ENCODE measurements at places on chromosomes 5 and 9.

GRCh38 chr9:19160085-19160484 is 32.8 kb upstream of the PLIN2 start:
- H3K27me3 ChIP-seq: no peaks in the 10 kb centered on the region
- H3K4me3 ChIP-seq: no peak overlapping the region
- no peak for DNase-seq
- H3K27ac ChIP-seq: no peak overlapping the region

- no peaks in the 10 kb centered on the region for H3K4me1 ChIP-seq
- peaks cover 1% of the 10 kb centered on the region for H3K36me3 ChIP-seq
- H3K4me3 ChIP-seq: no peak overlapping the region
- no peak overlapping the region for H3K27ac ChIP-seq
- no peaks in the 10 kb centered on the region for H3K27me3 ChIP-seq
Measured at GRCh38 chr5:140325486-140325885, 20.9 kb downstream of the HBEGF start.

GRCh38 chr9:14616188-14616982 is 76.8 kb downstream of the ZDHHC21 start:
- no peaks in the 10 kb centered on the region for H3K27me3 ChIP-seq
- peaks cover 4% of the 10 kb centered on the region for H3K36me3 ChIP-seq
- no peaks in the 10 kb centered on the region for H3K4me1 ChIP-seq

GRCh38 chr9:76756941-76757673 is 7.1 kb upstream of the PCA3 start:
- H3K4me3 ChIP-seq: no peak overlapping the region
- DNase-seq: no peak
- H3K27ac ChIP-seq: no peak overlapping the region
- H3K36me3 ChIP-seq: no peaks in the 10 kb centered on the region
- H3K4me1 ChIP-seq: peaks cover 33% of the 10 kb centered on the region

DNA sequence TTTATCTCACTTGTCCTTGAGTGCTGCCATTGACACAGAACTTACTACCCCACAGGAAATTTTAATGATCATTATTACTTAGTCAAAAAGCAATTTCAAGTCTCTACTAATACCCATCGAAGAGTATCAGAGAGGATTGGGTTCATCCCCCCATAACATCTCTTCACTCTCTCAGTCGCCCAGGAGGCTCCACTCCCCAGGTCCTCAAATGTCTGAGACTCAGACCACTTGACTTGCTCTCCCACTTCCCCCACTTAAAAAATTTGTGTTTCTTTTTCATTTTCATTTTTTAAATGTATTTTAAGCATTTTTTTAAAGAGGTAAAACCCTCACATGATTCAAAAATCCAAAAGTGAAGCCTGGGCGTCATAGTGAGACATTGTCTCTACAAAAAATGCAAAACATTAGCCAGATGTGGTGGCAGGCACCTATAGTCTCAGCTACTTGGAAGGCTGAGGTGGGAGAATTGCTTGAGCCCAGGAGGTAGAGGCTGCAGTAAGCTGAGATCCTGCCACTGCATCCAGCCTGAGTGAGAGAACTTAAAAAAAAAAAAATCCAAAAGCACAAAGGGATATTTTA is 56.8 kb upstream of the TRAF1 start:
- no peak for DNase-seq
- H3K4me1 ChIP-seq: no peaks in the 10 kb centered on the region
- H3K27ac ChIP-seq: no peak overlapping the region

GRCh38 chr5:39678534-39678933 is 253.8 kb upstream of the DAB2 start:
- no peak for DNase-seq
- H3K27me3 ChIP-seq: peaks cover 3% of the 10 kb centered on the region

- no peaks in the 10 kb centered on the region for H3K4me1 ChIP-seq
- DNase-seq: no peak
- peaks cover 10% of the 10 kb centered on the region for H3K27me3 ChIP-seq
- H3K27ac ChIP-seq: no peak overlapping the region
- no peaks in the 10 kb centered on the region for H3K36me3 ChIP-seq
Measured at GRCh38 chr5:38420691-38421390, 135.6 kb downstream of the LIFR start.

DNA sequence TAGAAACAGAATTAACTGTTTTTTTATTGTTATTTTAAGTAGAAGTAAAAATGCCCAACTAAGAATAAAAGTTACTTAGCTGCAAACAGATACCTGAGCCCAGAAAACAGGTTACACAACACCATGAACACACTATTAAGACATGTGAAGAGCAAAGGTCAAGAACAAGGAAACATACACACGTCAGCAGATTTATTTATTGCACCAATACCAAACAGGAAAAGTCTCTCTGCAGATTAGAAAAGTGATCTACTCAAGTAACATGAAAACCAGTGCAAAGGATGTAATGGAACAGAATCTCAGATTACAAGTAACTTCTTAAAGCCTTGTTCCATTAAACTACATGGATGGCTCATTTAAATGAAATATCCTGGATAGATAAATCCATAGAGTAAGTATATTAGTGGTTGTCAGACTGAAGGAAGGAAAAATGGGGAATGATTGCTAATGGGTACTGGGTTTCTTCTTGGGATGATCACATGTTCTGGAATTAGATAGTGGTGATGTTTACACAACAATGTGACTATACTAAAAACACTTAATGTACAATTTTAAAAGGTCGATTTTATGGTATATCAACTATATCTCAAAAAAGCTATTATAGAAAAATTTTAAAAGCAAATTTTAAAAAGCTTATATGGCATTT is 6.1 kb downstream of the SAR1B start:
- H3K4me1 ChIP-seq: peaks cover 15% of the 10 kb centered on the region
- no peaks in the 10 kb centered on the region for H3K27me3 ChIP-seq
- peaks cover 10% of the 10 kb centered on the region for H3K36me3 ChIP-seq
- DNase-seq: no peak

DNA sequence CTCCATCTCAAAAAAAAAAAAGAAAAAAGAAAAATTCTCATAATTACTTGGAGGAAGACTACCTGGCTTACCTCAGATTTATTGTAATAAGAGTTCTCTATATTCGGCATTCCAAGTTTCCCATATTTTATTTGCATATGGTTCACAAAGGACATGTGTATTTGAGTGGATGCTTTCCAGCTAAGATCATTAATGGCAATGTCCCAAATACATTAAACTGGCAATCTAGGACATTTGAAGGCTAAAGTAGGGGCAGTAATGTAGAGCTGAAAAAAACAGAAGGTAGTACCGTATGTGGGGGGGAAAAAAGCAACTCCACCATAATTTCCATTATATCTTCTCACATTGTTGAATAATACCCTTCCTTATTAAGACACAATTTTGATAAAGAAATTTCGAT is 4.9 kb downstream of the TUT7 start:
- H3K4me1 ChIP-seq: peaks cover 33% of the 10 kb centered on the region
- DNase-seq: no peak
- peaks cover 15% of the 10 kb centered on the region for H3K36me3 ChIP-seq
- no peak overlapping the region for H3K27ac ChIP-seq

DNA sequence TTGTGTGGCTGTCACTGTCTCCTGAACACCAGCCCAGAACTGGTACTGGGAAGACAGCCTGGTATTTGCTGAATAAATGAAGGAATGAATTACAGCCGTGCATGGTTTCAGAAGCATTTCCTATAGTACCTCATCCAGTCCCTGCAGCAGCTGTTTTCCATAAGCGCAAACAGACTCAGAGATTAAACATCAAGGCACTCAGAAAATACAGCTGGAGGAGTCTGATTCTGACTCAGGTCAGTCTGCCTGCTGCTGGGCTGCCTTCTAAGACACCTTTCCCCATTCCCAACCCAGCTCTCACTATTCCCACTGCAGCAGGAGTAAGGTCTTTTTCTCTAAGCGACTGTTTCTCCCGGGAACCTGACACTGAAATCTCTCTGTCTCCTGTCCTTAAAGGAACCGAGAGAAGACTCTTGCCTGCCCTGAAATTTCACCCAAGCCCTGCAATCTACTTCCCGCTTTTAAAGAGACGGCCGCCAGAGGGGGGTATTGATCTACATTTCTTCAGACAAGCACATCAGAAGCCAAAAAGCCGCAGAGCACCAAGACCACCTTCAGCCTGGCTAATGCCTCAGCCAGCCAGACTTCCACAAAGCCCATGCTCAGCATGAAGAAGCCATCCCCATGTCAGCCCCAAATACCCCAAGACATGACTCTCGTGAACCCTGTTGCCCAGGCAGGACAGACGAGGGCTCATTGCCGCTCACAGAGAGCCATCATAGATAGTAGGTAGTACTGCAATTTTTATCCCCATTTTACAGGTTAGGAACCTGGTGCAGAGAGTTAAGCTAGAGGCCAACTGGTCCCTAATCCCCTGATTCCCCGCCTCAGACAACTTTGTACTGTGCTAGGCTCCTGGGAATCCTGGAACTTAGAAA is 5.4 kb upstream of the FOXI1 start:
- peaks cover 10% of the 10 kb centered on the region for H3K27me3 ChIP-seq
- peak; percentile 60 for DNase-seq
- H3K4me1 ChIP-seq: no peaks in the 10 kb centered on the region
- H3K4me3 ChIP-seq: no peak overlapping the region

- peaks cover 8% of the 10 kb centered on the region for H3K36me3 ChIP-seq
- H3K27me3 ChIP-seq: no peaks in the 10 kb centered on the region
- DNase-seq: no peak
- no peak overlapping the region for H3K4me3 ChIP-seq
- H3K4me1 ChIP-seq: peaks cover 21% of the 10 kb centered on the region
- peak overlapping the region; percentile 38 for H3K27ac ChIP-seq
Measured at GRCh38 chr5:96709152-96709821, 47.1 kb downstream of the CAST start.

Measured in memory B cell (primary cell).